ENCODE measurements at places on chromosomes 5 and 9. TPM values are rescaled to one million over a fixed set of nuclear protein-coding genes. Genes with fewer than 3 reads are reported as not detected.
A peak's percentile ranks its signal among the peaks of the same experiment; 100 is the strongest.

CXCL14 gene
- total RNA-seq = not detected

LHX2 gene
- total RNA-seq = not detected

PCDHB13 gene
- 0.05 TPM for total RNA-seq

ASTN2 gene
- total RNA-seq = 4.0 TPM

SELENOP gene
- 0.16 TPM for total RNA-seq

FAM170A gene
- total RNA-seq = not detected

AQP3 gene
- total RNA-seq = 116 TPM

SAXO1 gene
- not detected for total RNA-seq

- no peak for DNase-seq
Measured at GRCh38 chr9:88531920-88532698, 2.9 kb upstream of the NXNL2 start.

- no peak for DNase-seq
Measured at GRCh38 chr5:98627121-98627520, 146.3 kb upstream of the RGMB start.

DNA sequence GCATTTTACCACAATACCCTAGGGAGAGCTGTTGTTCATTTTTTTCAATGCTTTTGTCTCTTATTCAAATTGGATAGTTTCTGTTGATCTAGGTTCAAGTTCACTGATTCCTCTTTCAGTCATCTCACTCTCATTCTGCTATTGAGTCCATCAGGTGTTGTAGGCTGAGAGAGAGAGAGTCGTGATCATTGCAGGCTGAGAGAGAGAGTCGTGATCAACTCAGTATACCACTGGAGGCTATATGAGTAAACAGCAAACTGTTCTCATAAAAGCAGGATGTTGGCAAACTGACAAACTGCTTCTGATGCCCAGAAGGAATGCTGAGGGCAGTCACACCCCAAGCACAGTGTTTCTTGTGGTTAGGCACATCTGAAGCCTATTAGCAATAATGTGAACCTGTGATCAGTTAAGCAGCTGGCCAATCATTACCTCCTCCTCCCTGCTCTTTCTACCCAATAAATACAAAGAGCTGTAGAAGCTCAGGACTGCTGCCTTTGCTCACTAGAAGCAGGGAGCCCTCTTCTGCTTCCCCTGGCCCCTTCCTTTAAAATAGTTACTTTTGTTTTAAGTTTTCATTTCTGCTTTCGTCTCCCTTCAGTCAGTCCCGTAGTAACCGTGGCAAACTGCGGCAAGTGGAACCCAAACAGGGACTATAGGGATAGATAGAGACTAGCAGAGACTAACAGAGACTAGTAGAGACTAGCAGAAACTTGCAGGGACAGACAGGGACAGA lies 476.1 kb upstream of the ACO1 start:
- peak; percentile 39 for DNase-seq

DNA sequence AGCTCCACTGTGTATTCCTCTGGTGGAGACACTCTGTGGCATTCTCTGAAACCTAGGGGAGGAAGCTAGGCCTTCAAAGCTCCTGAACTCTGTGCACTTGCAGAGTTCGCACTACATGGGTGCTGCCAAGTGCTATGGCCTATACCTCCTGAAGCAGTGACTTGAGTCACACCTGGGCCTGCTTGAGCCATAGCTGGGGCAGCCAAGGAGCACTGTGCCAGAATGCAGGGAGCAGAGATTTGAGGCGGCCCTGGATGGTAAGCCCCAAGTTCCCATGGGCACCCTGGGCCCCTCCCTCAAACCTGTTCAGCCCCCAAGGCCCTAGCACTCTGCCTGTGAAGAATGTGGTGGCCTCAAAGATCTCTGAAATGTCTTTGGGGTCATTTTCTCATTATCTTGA lies 212.9 kb downstream of the SPATA31A6 start:
- DNase-seq = no peak

DNA sequence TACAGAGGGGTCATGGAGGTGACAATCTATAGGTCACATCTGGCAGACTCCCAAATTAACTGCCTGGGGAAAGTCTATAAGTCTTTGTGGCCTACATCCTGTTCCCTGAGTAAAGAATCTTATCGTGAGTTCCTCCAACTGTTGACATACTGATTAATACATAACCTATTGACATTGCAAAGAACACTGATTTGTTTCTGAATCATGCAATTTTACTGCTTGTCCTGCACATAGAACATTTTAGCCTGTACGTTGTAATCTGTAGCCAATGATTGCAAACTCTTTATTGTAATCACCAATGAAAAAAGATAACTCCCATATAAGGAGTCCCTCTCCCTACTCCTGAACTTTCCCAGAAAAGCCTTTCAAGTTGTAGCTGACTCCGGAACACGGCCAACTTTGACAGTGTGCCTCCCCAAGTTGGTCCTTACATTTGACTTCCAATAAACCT lies 18.8 kb upstream of the OR2K2 start:
- DNase-seq = peak; percentile 84

DNA sequence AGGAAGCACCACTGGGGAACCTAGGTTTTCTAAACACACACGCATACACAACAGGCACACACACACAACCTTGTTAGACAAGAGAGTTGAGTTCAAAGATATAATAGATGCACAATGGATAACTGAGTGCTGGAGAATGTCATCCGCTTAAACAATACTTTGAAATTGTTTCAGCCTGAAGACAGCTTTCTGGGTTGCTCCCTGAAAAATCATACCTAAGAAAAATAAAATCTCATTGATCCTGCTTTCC lies 126.1 kb downstream of the TMEM161B start:
- no peak for DNase-seq

DNA sequence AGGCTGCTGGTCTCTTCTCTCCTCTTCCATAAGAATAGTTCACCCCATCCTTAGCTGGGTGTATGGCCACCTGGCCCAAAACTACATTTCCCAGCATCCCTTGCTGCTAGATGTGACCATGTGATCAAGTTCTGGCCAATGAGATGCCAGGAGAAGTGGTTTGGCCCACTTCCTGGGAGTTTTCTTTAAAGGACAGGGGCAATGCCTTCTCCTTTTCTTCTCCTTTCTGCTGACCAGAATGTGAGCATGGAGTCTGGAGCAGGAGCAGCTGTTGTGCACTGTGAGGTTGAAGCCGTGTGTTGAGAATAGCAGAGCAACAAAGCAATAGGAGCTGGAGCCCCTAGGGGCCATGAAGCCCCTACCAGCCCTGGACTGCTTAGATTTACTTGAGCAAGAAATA lies 36.8 kb downstream of the C9orf50 start:
- DNase-seq = peak; percentile 87

- no peak for DNase-seq
Measured at GRCh38 chr9:118957585-118957984, 411.6 kb downstream of the BRINP1 start.

DNA sequence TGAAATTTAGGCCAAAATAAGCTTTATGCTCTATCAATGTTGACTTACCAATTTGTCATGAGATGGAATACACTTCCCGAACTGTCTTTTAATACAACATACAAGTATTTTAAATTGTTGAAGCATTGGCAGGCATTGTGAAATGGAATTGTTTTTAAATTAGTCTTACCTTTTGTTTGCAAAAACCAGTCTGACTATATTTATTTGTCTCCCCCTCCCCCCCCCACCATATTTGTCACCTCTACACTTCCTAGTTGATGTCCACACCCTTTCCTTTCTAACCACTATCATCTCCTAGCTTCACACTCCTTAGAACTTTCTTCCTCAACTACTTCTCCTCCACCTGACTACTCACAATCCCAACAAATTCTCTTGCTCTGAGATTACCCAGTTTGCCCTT lies 40.9 kb downstream of the FAF2 start:
- no peak for DNase-seq

- DNase-seq = no peak
Measured at GRCh38 chr5:52690236-52690768, 97.4 kb upstream of the ITGA1 start.

DNA sequence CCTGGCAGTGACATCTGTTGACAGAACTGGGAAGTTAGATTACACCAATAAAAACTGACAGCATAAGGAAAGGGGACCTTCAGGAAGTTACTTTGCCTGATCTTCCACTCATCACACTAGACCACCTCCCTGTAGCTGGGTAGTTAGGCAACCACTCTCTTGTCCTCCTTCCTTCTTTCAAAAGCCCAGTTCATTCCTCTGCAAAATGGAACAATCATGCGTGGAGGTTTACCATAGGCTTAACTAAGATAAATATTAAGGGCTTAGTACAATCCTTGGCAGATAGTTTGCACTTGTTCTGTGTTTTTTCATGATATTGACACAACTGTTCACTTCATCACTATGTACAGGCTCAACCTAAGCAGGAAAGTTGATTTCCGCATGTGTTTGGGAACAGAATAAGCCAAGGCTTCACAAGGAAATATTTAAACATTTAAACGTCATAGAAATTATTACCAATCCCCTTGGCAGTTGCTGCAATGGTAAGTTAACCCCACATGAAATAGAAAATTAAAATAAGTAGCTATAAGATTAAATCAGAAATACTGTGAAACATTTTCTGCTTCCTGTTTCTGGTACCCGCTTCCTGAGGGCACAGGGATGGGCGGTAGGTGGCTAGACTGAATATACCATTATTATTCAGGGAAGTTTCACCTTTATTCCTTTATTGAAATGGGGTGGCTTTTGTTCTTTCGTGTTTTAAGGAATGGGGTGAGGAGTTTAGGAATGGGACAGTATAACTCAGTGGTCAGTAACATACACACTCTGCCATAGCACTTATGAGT lies 9.9 kb upstream of the PTGER4 start:
- no peak for DNase-seq

- no peak for DNase-seq
Measured at GRCh38 chr5:146527785-146528184, 11.8 kb upstream of the GPR151 start.

GRCh38 chr5:66129144-66129543 lies 15.0 kb upstream of the SREK1 start:
- DNase-seq = no peak

GRCh38 chr9:137150617-137151457 lies 11.9 kb downstream of the GRIN1 start:
- DNase-seq = peak; percentile 68

GRCh38 chr9:95581900-95582299 lies 65.1 kb upstream of the PTCH1 start:
- DNase-seq = no peak

Data from HT-29 (cell line).